Osteocyte (in vitro differentiated cells): ENCODE measurements at places on chromosomes 16 and 17. TPM values are rescaled to one million over a fixed set of nuclear protein-coding genes. Genes with fewer than 3 reads are reported as not detected.

DNA sequence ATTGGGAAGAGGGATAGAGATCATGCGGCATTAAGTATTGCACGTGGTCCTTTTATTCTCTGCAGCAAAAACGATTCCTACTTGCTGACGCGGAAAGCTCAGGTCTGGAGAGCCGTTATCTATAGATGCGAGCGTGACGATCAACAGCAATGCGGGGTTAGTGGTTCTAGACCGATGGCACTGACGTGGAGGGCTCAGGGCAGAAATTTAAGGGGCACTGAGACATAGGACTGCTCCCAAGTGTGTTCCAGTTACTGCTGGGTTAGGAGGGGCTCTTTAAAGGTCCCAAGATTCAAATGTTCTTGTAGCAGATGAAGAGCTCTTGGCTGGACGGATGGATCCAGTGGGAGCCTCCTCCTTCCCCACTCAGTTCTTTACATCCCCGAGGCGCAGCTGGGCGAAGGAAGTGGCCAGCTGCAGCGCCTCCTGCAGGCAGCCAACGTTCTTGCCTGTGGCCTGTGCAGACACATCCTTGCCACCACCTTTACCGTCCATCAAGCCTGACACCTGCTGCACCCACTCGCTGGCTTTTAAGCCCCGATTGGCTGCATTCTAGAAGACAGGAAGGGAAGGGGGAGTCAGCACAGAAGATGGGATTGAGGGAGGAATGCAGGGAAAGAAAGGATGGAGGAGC, 732 bp upstream of the EXOSC6 start:
- no peaks in the 10 kb centered on the region for H3K27me3 ChIP-seq
- H3K4me1 ChIP-seq = peaks cover 22% of the 10 kb centered on the region
- peaks cover 36% of the 10 kb centered on the region for H3K36me3 ChIP-seq
- H3K27ac ChIP-seq = peak overlapping the region; percentile 88

Gene ZSCAN32
- total RNA-seq = 14.3 and 14.5 TPM in 2 replicates

DNA sequence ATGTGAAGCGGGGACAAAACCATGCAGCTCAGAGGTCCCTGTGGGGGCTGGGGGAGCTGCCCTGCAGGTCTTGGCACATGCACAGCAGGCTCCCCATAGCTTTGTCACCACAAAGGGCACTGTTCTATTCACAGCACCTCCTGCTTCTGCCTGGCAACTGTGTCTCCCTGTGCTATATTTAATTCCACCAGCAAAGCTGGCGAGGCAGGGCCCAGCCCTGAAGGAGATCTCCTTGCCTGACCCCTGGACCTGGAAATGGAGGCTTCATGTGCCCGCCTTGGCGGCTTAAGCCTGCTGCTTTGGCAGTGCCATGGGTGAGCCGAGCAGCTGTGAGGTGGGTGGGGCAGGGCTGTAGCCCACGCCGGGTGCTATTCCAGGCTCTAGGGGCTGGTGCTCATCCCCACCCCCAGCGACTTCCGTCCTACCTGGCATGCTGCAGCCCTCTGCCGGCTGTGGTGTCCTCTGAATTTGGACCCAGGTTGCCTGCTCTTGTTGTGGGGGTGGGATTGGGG, 6.8 kb downstream of the LDHD start:
- peaks cover 59% of the 10 kb centered on the region for H3K4me1 ChIP-seq
- no peak overlapping the region for H3K4me3 ChIP-seq
- H3K36me3 ChIP-seq = peaks cover 15% of the 10 kb centered on the region
- H3K27ac ChIP-seq = peak overlapping the region; percentile 91
- DNase-seq = no peak

GRCh38 chr16:23668225-23668624, 10.5 kb upstream of the PLK1 start:
- DNase-seq = no peak
- no peak overlapping the region for H3K4me3 ChIP-seq
- H3K36me3 ChIP-seq = peaks cover 65% of the 10 kb centered on the region
- no peaks in the 10 kb centered on the region for H3K27me3 ChIP-seq
- no peaks in the 10 kb centered on the region for H3K4me1 ChIP-seq

GRCh38 chr16:11114366-11115164, 141.4 kb downstream of the SOCS1 start:
- peaks cover 15% of the 10 kb centered on the region for H3K36me3 ChIP-seq
- no peak for DNase-seq
- H3K27me3 ChIP-seq = no peaks in the 10 kb centered on the region
- no peak overlapping the region for H3K27ac ChIP-seq

Gene TBC1D3E
- total RNA-seq = not detected in 2 replicates

DNA sequence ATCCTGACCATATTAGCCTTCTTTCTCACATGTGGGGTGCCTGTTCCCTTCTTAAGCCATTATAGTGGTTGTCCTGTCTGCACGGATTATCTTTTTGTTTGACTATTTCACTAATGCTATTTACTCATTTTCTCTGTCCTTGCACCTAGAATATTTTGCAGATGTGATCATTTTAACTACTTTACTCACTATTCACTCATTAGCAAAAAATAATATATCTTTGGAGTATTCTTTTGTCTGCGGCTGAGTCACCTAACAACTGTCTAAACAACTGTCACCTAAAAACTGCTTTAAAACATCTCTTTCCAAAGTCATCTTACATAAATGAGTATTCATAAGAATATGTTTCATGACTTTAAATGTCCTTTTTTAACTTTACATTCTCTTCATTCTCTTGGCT, 87.4 kb downstream of the KCNJ2 start:
- H3K4me3 ChIP-seq = no peak overlapping the region
- no peaks in the 10 kb centered on the region for H3K4me1 ChIP-seq
- no peaks in the 10 kb centered on the region for H3K36me3 ChIP-seq
- peaks cover 5% of the 10 kb centered on the region for H3K27me3 ChIP-seq

Gene ALOX12
- total RNA-seq = not detected in 2 replicates

DNA sequence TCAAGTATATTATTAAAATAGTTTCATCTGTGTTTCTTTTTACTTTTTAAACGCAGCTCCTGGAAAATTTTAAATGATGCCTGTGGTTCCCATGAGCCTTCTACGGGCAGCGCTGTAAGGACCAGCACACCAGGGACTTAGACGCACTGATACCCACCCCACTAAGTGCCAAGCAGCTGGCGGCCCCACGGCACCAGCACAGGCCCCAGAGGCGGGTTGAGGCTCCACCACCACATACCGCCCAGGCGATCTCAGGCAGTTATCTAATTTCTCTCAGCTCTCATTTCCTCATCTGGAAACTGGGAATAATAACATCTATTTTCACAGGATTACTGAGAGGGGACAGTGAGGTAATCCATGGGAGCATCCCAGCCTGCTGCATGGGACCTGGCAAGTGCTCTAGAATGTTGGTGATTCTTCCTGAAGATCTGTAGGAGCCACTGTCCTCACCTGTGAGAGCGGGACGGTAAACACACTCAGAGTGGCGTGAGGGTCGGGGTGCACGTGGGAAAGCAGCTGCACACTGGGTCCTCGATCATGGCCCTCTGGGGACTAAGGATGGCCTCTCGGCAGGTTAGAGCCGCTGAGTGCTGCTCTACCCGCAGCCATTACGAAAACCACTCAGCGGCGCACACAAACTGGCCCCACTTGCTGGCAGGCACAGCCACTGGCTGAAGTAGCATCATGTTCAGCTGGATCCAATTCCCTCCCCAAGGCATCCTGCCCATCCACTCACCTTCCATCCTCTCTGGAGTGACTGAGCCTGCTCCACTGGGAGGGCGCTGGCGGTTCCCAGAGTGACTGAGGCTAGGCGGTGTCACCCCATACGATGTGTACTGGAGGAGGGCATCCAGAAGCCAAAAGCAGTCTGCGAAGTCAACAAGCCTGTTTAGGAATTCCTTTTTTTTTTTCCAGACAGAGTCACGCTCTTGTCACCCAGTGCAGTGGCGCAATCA, 17.6 kb upstream of the SLC38A8 start:
- no peaks in the 10 kb centered on the region for H3K4me1 ChIP-seq
- no peak overlapping the region for H3K27ac ChIP-seq
- H3K4me3 ChIP-seq = no peak overlapping the region
- H3K27me3 ChIP-seq = no peaks in the 10 kb centered on the region
- peaks cover 63% of the 10 kb centered on the region for H3K36me3 ChIP-seq

Gene RCVRN
- 0.34 TPM in 1 of 2 replicates, not detected in the other for total RNA-seq

GRCh38 chr16:85423631-85424030, 189.5 kb upstream of the GSE1 start:
- H3K4me3 ChIP-seq = no peak overlapping the region
- no peak for DNase-seq
- H3K4me1 ChIP-seq = peaks cover 23% of the 10 kb centered on the region

Gene PTGES3L
- 0.35 and 0.50 TPM in 2 replicates for total RNA-seq

DNA sequence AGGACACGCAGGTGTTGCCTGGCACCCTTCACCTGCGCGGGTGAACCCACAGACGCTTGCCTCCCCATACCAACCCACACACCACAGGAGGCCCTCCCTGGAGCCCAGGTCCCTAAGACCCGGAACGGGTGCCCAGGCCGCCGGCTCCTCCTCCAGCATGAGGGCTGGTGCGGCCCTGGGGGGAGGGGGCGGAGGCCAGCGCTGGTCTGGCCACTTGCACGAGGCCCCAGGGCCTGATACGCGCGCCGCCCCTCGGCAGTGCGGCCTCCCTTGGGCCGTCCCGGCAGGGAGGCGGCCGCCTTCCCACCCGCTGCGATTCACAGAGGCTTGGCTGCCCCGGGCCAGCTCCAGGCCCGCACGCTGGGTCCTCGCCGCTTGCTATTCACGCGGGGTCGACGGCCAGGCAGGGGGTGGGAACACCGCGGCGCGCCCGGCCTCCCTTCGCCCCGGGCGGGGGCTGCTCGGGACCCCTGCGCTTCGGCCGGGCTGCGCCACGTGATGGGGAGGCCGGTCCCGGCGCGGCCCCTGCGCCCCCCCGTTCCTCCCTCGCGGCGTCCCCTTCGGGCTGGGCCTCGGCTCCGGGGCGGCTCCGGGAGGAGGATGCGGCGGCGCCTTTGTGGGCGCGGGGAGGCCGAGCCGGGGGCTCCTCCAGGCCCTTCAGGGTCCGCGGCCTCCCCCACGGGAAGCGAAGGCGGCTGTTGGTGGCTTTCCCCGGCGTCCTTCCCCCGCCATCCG, 685 bp downstream of the FASN start:
- peaks cover 25% of the 10 kb centered on the region for H3K4me1 ChIP-seq
- peaks cover 3% of the 10 kb centered on the region for H3K36me3 ChIP-seq
- H3K4me3 ChIP-seq = peak overlapping the region; percentile 67
- H3K27me3 ChIP-seq = no peaks in the 10 kb centered on the region
- no peak overlapping the region for H3K27ac ChIP-seq
- DNase-seq = peak; percentile 91

DNA sequence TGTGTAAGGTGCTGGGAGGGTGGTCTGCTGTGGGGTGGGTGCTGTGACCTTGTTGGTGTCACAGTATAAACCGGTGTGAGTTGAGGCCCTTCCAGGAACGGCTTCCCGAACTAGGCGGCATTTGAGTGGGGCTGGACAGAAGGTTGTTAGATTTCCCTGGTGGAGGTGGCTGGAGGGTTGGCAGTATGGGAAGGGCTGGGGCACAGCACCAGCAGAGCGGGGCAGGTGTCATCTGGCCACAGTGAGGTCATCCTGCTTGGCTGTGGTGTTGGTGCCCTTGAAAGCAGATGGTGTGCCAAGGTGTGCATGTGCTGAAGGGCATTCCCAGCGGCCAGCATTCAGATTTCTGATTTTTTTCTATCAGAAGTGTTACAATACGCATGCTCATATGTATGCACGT, 28.1 kb downstream of the BANP start:
- no peak for DNase-seq
- H3K4me3 ChIP-seq = no peak overlapping the region
- no peak overlapping the region for H3K27ac ChIP-seq
- H3K4me1 ChIP-seq = peaks cover 15% of the 10 kb centered on the region
- no peaks in the 10 kb centered on the region for H3K27me3 ChIP-seq
- peaks cover 20% of the 10 kb centered on the region for H3K36me3 ChIP-seq

Gene ABI3
- total RNA-seq = 0.19 TPM in 1 of 2 replicates, not detected in the other

GRCh38 chr17:30345527-30346075, 11.7 kb upstream of the TMIGD1 start:
- peaks cover 29% of the 10 kb centered on the region for H3K4me1 ChIP-seq
- DNase-seq = no peak
- H3K27ac ChIP-seq = no peak overlapping the region
- no peaks in the 10 kb centered on the region for H3K36me3 ChIP-seq
- no peak overlapping the region for H3K4me3 ChIP-seq
- peaks cover 6% of the 10 kb centered on the region for H3K27me3 ChIP-seq

DNA sequence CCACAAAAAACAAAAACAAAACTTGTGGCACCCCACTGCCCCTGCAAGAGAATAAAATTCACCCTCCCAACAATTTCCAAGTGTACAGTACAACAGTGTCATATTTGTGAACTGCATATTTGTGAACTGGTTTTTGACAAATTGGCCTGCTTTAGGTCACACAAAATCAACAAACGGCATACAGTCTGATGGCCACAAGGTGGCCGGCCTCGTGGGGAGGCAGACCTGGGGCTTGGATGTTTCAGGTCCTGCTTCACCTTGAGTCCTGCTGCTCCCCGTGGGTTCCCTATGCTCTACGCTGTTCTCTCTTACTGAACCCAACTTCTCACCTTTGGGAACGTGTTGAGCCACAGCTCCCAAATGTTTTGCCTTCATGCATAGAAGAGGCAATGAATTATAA, 102.2 kb downstream of the CDK5R1 start:
- no peaks in the 10 kb centered on the region for H3K4me1 ChIP-seq
- no peak overlapping the region for H3K4me3 ChIP-seq
- no peaks in the 10 kb centered on the region for H3K36me3 ChIP-seq
- H3K27ac ChIP-seq = no peak overlapping the region
- no peak for DNase-seq
- H3K27me3 ChIP-seq = no peaks in the 10 kb centered on the region

Gene TSPOAP1
- 0.05 TPM in 1 of 2 replicates, not detected in the other for total RNA-seq

- peaks cover 34% of the 10 kb centered on the region for H3K4me1 ChIP-seq
- H3K36me3 ChIP-seq = no peaks in the 10 kb centered on the region
- H3K27ac ChIP-seq = peak overlapping the region; percentile 91
- H3K27me3 ChIP-seq = no peaks in the 10 kb centered on the region
- no peak for DNase-seq
Observed at GRCh38 chr17:81831957-81832607, 1.0 kb downstream of the MCRIP1 start.

- no peak overlapping the region for H3K4me3 ChIP-seq
- peaks cover 25% of the 10 kb centered on the region for H3K4me1 ChIP-seq
- no peak overlapping the region for H3K27ac ChIP-seq
- H3K36me3 ChIP-seq = no peaks in the 10 kb centered on the region
- DNase-seq = peak; percentile 84
Observed at GRCh38 chr17:81735264-81736102, 23.4 kb downstream of the SLC25A10 start.

DNA sequence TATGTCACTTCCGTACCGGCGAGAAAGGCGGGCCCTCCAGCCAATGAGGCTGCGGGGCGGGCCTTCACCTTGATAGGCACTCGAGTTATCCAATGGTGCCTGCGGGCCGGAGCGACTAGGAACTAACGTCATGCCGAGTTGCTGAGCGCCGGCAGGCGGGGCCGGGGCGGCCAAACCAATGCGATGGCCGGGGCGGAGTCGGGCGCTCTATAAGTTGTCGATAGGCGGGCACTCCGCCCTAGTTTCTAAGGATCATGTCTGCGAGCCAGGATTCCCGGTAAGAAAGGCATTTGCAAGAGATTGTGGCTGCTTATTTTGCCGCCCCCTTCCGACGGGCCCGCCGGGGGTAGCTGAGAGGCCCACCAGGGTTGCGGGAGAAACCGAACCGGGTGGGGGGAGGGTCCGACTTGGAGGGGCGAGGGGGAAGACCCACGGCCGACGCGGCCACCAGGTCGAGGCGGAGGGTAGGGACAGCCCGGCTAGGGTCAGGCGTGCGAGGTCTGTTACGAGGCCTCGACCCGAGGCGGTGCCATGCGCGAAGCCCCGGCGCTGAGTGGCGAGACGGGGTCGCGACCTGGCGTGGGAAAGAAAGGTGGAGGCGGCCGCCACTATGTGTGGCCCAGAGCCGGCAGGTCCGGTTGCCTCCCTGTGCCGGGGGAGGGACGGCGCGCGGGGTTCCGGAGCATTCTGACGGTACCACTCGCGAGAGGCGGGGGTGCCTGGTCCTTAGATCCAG, 6.7 kb upstream of the CD68 start:
- peak overlapping the region; percentile 96 for H3K4me3 ChIP-seq
- peak overlapping the region; percentile 98 for H3K27ac ChIP-seq
- H3K4me1 ChIP-seq = peaks cover 37% of the 10 kb centered on the region
- H3K36me3 ChIP-seq = peaks cover 43% of the 10 kb centered on the region
